ENCODE measurements at places on chromosomes 13 and 19.

DNA sequence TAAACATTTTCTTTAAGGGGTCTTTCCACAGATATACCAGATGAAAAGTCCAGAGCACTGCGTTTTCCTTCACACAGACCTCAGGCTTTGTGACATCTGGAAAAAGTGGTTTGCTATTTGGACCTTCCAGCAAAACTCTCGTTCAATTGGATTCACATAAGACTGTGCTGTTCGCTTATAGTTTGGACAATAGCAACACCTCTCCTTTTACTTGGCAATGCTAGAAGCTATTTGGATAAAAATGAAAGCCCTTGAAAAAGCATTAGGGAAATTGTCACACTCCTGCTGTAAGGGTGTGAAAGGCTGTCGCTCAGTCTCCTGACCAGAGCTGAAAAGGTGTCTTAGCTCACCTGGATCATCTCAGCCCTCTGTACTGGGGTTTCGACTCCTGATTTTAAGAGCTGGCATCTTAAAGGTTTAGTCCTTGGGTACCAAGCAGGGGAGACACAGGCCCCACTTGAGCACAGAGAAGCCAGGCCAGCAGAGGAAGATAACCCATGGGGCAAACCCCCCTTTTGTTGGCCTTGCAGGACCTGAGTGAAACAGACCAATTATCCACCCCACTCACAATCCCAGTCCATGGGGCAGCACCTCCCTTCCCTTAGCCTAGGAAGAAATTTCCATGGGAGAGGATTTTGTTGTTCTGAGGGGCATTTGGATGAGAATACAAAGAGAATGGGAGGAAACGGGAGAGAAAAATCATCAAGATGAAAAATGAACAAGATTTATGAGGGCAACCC is 257.6 kb downstream of the DLEU7 start:
- DNase-seq, result no peak

GRCh38 chr13:38981096-38981495 is 9.5 kb downstream of the STOML3 start:
- DNase-seq, result no peak

GRCh38 chr13:30268673-30269072 is 38.7 kb downstream of the KATNAL1 start:
- DNase-seq, result no peak

DNA sequence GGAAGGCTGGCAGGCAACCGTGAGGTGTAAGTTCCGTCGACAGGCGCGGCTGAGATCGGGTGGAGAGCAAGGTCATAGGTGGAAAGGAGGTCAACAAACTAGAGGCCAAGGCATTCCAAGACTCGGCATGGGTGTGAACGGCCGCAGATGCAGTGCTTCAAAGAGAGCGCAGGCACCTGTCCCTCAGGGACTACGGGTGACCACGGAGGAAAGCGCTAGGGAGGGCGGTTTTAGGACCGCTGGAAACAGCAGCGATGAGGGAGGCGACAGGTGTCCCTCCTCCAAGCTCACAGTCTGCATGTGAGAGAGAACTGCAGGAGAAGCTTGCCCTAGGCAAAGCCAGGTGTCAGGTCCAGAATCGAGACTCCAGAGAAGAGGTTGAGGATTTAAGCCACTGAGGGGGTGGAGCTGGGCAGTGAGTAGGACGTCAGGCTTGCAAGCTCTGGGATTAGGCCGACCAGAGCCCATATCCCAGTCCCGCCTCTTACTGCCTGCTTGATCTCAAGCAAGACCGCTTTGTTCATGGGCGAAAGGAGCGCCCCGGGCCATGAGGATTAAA is 1.6 kb upstream of the MLNR start:
- no peak for DNase-seq

- DNase-seq, result no peak
These were observed 50.6 kb downstream of the ELF1 start for GRCh38 chr13:40968416-40969000.

DNA sequence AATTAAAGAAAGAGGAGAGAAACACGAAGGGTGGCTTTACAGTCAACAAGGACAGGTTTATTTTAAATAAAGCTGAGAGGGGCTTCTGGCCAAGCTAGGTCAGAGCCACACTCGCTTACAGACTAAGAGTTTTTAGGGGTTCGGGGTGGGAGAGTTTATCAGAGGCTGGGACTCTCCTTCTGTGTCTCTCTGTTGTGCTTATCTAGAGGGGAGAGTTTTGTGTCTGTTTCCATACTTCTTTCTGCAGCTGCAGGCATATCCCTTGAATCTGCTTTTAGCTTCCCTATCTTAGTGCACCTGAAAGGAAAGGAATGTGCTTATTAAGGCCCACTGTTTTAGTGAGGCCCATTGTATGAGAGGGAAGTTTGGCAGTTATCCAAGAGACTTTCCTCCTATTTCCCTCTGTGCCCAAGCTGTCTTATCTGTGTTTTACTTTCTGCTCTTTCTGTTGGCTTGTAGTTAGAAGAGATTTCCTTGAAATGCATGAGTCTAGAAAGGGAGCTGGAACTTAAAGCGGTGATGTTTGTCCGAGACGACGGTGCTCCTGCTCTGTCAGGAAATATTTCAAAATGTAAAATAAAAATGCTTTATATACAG is 275.3 kb downstream of the KCTD12 start:
- DNase-seq, result no peak

DNA sequence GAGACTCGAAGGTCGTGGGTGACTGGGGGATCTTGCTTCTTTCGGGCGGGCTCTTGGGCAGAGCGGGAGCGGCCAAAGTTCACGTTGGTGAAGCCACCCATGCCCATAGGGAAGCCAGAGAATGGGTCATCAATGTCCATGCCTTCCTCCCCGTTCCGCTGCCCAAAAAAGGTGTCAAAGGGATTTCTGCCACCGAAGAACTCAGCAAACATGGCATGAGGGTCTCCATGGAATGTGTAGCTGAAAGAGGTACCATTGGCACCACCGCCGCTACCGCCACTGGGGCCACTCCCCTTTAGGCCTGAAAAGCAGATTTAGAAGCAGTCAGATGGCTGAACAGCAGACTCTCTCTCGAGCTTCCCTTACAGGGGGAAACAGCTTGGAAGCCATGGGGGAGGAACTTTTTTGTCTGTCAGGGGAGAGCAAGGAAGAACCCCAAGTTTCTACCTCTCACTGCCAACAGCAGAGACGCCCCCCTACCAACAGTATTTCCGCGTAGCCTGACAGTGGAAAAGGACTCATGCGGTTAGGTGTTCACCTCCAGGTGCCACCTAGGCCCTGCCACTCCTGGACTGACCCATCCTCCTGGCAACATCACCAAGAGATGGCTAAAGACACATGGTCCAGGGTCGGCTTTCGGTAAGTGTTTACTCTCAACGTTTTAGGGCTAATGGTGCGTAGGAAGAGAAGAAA is 1.3 kb downstream of the DNAJB1 start:
- DNase-seq, result no peak

- peak; percentile 32 for DNase-seq
These were observed 642 bp downstream of the ZNF571 start for GRCh38 chr19:37593996-37594303.

DNA sequence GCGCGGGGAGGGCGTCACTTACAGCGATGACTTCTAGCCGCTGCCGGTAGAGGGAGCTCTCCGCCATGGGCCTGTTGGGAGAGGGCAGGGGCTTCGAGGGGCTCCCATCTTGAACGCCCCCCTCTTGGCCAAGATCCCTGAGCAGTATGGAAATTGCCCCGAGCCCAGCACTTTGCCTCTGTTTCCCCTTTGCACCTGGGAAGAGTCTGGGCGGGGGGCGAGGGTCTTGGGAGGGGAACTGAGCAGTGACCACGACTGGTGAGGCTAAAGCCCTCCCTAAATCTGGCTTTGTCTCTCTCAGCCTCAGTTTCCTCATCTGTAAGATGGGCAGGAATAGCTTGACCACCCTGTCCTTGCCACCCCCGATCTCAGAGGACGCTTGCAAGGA is 2.8 kb downstream of the PALM3 start:
- DNase-seq, result peak; percentile 53

DNA sequence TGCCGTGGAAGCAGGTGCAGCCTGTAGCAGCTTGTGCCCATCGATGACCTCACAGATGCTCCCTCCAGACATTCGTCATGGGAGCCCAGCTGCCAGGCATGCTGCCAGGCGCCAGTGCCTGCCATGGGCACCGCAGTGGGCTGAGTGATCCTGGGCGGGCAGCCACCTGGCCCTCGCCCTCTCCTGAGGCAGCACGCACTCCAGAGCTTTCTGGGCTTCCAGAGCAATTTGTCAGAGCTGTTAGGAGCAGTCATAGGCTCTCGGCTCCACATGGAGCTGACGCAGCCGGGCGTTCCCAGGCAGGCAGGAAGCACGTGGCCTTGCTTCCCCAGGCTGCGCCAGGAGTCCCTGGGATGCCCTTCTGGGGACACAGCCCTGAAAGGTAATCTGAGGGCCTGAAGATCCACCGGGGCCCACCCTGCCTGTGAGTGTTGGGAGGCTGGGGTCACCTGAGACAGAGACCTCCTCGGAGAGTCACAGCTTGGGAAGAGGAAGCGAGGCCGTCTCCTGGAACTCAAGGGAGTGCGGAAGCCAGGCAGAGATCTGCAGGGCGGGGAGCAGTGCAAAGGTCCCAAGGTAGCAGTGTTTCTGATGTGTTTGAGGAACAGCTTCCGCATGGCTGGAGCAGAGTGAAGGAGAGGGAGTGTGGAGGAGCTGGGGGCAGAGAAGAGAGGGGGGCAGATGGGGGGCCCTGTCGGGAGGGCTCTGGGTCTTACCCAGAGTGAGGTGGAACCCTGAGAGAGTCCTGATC is 50.6 kb downstream of the DPF1 start:
- no peak for DNase-seq

GRCh38 chr19:55156202-55157063 is 1.1 kb downstream of the TNNI3 start:
- no peak for DNase-seq

DNA sequence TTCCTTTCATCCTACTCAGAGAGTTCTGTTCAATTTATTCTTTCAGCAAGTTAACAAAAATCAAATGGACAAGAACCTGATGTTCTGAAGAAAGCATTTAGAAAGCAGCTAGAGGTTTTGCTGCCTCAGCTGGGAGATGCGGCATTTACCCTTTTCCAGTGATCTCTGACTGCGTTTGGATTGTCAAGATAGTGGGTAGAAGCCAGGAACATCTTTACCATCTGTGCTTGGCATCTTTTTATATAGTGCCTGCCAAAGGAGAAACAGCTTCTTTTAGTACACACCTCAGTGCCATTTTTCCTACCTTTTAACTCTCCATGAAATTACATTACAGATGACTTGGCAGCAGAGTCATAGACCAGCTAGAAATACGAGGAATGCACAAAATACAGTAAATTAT is 680.8 kb downstream of the SLITRK1 start:
- no peak for DNase-seq

DNA sequence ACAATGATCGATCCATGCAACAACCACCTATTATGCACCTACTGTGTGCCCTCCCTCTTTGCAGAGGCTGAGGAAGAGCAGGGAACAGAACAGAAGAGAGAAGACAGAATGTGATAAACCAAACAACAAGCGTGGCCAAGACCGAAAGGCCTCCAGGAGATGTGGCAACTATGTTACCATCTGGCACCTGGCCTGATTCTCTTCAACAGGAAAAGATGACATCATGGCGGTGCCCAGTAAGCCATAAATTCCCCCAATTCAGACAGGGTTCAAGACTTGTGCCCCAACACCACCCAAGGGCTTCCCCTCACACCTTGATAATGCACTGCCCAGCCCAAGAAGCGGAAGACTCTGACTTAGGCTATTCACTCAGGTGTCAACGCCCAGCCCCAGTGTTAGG is 44.3 kb downstream of the SLC7A1 start:
- no peak for DNase-seq

DNA sequence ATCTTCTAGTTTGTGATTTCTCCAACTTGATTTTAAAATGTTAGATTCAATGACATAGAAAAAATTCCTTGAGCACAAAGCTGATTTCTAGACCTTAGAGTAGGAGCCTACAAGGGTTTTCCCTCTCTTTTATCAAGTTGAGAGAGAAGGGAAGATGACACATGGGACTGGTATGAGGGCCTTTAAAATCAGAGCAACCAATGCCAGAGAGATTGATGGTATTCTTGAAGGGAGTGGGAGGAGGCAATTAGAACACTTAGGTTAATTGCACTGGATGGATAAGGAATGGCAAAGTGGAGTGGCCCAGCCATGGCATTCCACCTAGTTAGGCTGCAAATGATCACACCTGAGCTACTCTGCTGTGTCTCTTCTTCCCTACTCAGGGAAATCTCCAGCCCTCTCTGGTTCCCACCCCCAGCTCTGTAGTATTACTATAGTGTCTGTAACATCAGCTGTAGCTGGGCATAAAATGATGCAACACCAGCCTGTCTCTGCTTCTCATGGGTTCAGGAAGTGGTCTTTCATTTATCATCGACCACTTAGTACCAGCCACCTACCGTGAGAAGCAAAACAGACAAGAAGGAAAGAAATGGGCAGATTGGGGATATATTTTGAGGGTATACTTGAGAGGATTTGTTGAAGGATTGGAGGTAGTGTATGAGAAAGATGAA is 333.6 kb downstream of the DLEU7 start:
- DNase-seq, result no peak

DNA sequence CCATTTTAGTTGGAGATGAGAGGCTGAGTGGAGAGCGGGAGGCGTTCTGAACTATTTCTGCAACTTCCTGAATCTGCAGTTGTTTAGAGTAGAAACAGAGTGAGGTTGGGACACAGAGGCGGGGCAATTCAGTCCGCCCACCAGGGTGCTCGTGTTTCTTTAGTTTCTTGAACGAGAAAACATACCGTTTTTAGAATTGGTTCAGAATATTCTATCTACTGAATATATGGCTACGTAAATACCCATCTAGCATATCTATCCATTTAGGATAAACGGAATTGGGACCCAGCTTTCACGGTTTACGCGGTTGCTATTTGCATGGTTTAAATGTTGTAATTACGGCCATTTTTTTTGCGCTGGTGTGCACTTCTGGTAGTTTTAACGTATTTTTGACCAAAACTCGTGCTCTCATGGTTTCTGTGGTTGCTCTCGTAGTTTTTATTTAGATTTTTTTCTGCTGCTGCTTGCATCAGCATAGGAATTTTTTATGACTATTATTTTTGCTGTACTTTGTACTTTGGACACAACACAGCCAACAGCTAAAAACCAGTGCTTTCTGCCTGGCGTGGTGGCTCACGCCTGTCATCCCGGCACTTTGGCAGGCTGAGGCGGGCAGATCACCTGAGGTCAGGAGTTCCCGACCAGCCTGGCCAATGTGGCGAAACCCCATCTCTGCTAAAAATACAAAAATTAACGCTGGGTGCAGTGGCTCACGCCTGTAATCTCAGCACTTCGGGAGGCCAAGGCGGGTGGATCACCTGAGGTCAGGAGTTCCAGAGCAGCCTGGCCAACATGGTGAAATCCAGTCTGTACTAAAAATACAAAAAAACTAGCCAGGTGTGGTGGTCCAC is 32.7 kb downstream of the TIMM13 start:
- no peak for DNase-seq
